ENCODE measurements at places on chromosomes 6 and 20.
A peak's percentile ranks its signal among the peaks of the same experiment; 100 is the strongest.

DNA sequence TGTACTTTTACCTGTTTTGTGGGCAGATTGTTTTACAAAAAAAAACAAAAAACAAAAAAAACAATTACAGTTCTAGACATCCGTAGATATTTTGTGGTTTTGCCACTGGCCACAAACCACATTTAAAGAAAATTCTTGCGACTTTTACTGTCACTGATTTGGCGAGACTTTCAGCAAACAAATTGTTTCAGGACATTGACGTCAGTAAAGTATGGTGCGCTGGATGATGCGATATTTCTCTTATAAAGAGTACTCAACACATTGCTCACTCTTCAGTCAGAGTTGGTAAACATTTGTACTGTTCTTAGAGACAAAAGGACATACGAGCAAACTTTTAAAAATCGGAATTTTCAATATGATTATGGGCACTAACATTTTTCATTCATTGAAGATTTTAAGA, 229.8 kb downstream of the HAO1 start:
- no peak for DNase-seq

DNA sequence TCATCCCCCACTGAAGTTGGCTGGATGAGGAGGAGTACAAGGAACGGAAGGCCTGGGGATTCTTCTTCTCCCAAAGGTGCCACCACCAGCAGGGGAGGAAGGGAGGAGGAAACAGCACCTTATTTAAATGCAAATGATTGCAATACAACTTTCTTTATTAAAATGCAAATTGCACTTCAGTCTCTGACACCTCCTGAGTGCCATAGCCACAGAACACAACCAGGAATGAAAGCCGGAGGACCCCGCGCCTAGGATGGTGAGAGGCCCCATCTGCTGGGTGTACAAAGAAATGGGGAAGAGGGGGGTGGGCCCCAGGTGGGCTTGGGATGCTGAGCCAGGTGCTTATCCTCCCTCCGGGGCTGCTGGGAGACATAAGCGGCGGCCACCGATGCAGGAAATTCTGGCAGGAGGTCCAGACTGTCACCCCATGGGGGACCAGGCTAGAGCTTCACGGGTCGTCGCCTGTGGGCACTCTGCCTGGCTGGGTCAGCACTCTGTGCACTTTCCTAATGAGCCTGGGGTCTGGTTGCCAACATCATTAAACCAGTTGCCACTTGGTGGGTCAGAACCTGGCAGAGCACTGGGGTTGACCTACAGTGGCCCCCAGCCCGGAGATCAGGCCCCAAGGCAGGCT, 154.2 kb upstream of the MLN start:
- no peak for DNase-seq

DNA sequence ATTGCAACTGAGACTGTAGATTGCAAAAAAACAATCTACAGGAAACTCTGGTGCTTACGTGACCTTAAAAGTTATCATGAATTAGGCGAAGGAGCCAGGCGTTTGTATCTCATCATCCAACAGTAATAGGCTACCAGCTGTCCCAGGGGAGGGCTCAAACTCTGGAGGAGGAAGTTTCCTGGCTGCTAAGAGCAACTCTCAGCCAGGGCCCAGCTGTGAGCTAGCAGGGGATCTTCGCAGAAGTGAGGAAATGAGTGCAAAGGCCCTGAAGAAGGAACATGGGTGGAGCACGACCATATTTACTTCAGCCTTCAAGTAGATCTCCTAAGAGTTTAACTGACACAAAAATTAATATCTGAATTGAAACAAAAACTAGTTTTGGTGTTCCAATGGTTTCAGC, 686.9 kb upstream of the MAP3K7 start:
- peak; percentile 17 for DNase-seq

DNA sequence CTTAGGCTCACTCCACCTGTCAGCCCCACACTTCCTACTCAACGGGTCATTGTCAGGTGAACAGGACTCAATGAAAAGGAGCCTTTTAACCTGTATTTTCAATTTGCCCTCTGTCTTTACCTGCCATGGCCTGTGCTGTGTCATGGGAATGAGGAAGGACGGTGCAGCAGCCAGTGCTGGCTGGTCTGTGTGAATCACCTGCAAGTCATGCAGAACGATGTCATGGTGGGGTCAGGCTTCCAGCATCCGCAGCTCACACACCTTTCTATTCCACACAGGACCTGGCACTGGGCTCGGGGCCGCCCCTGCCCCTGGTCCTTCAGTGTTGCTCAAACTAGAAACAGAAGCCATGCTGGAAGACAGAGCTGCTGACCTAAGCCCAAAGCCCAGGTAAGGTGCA, 188.7 kb upstream of the GMDS start:
- no peak for DNase-seq

DNA sequence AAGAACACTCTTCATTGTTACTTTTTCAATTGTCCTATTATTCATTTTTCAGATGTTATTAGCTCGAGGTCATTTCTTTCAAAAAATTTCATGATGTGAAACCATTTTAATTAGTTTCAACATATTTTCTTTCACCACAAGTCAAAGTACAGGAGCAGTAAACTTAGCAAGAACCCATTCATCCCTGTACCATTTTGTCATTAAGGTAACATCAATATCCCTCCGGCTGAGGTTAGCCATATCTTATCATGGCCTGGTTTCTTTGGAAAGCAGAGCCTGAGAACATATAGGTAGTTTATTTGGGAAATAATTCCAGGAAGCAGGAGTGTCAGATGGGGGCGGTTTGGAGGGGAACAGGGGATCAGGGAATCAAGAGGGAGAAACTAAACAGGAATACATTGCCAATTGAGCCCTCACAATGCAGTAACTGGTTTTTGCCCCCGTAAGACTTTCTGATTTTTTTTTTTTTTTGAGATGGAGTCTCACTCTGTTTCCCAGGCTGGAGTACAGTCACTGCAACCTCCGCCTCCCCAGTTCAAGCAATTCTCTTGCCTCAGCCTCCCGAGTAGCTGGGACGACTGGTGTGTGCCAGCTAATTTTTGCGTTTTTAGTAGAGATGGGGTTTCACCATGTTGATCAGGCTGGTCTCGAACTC, 83.7 kb downstream of the MKKS start:
- DNase-seq, result no peak

- DNase-seq, result peak; percentile 33
Observed at GRCh38 chr6:144158133-144158532, 7.8 kb downstream of the STX11 start.

All from psoas muscle (tissue), 8 donors.